ENCODE measurements at places on chromosomes 12 and 14.

- DNase-seq, result no peak
These were observed 10.7 kb upstream of the GPR68 start for GRCh38 chr14:91255026-91255695.

GRCh38 chr14:78983126-78983525 lies 813.0 kb downstream of the NRXN3 start:
- DNase-seq, result no peak

GRCh38 chr12:119008691-119009221 lies 27.4 kb downstream of the SRRM4 start:
- no peak for DNase-seq

DNA sequence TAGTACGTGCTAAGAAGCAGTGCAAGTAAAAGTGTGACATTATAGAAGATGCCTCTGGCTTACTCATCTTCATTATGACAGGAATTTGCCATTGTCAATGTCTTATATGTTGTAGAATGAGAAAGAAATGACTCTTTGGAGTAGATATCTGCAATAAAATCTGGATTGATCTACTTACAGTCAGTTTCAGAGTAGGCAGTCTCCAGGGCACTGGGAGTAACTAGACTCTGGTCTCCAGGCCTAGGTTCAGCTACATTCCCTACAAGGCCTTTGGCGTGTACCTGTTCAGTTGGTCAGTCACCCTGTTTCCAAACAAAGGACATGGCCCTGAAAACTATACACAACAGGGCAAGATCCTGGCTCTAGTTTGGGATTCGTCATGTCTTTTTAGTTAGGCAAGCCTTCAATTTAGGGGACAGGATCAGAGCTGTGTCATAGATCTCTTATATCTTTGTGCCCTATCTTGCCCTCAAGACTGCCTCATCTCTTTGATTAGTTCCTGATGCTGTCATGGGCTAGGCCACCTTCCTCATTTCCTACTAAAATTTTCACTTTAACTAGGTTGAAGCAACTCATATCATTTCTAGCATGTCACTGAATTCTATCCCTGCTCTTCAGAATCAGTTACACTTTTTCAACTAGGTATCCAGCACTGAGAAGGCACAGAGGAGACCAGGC lies 410.0 kb downstream of the RAD51B start:
- no peak for DNase-seq

DNA sequence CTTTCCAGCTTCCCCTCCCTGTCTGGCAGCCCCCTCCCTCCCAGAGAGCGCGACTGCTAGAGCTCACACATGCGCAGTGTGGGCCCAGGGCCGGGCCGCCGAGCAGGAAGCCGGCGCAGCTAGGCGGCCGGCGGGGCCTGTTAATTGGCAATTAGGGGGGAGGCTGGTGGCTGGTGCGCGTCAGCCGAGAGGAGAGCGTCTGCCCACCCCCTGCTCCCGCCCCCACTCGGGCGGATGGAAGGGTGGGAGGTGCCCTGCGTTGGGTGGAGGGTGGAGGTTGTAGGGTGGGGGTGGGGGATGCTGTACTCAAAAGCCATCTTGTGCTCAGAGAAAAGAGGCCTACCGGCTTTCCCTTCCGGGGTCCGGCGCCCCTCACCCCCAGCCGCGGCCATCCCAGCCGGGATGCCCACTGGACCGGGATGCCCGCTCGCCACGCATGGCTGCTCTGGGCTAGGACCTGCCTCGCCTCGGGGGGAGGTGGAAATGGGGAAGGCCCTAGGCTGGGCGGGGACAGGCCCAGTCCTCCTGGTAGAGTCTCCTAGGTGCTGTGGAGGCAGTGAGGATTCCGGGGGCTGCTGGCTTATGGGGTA lies 9.2 kb downstream of the HOXC8 start:
- peak; percentile 67 for DNase-seq

DNA sequence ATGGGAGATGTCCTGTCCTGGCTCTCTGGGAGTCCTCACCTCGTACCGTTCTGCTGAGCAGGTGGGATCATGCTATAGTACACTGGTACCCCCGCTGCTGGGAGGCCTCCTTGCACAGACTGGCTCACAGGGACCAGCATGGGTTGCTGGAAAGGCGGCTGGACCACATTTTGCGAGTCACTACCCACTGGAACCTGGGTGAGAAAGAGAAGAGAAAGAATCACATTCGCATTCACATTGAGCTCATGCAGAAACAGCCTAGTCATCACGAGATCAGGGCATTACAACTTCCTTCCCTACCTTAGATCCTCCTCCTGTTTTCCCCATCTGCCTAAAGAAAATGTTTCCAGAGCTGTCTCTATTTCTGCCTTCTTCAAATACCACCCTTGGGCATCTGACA lies 17.3 kb upstream of the STAC3 start:
- peak; percentile 36 for DNase-seq

- no peak for DNase-seq
These were observed 175.0 kb upstream of the SYT10 start for GRCh38 chr12:33614630-33615029.

DNA sequence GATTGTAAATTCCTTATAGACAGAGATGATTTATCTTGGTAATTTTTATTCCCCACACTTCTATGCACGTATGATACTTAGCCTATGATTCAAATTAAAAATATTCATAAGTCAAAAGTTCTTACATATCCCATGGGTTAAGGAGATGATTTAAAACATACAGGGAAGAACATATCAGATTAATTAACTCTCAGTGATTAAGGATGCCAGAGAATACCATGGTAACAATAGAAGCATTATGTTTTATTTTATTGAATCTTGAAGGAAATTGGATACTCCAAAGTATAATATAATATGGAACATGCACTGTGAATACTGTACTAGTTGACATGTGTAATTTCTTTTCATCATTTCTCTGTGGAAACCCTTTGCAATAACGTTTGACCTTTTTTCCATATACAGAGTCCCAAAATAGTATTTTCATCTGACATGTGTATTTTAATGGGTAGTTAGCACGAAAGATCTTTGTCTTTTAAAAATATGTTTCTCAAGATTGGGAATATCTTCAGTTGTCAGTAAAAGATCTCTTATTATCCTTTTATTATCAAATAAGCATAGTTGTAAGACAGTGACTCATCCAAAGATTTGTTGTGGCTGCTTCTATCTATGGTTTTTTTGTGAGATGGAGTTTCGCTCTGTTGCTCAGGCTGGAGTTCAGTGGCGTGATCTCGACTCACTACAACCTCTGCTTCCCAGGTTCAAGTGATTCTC lies 166.7 kb downstream of the RAD51B start:
- no peak for DNase-seq

DNA sequence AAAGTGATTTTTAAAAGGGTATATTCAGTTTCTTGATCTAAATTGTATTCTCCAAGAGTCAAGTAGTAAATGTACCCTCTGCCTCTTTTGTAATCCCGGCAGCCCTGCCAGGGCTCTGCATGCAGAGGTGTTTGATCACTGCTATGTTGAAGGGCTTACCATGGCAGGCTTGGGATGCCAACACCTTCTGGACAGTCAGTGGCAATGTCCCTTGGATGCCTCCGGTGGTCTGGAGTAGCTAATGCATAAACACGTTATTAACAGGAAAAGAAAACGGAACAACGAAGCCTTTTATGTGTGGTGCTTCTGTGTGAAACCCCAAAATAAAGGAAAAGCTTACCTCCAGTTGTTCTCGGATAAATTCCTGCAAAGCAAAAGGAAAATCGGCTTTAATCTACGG lies 19.9 kb downstream of the EIF2B2 start:
- DNase-seq, result no peak

GRCh38 chr14:103638594-103638993 lies 9.6 kb downstream of the KLC1 start:
- no peak for DNase-seq

DNA sequence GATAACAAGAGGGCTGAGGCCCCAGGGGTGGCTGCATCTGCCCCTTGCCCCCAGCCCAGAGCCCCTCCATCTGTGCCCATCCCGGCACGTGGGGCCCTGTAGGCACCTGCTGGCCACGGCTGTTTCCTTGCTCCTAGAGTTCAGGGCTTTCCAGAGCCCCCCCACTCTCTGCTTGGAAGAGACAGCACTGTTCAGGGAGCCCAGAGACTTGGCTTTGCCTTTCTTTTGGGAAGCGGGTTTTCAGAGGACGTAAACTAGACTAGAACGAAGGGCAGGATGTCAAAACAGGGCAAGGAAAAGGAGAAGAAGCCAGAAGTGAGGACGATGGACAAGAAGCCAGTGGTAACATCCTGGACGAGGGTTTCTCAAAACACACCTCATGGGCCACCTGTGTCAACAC lies 163.3 kb upstream of the LHX5 start:
- DNase-seq, result no peak

GRCh38 chr14:77017666-77018065 lies 10.8 kb downstream of the IRF2BPL start:
- no peak for DNase-seq

DNA sequence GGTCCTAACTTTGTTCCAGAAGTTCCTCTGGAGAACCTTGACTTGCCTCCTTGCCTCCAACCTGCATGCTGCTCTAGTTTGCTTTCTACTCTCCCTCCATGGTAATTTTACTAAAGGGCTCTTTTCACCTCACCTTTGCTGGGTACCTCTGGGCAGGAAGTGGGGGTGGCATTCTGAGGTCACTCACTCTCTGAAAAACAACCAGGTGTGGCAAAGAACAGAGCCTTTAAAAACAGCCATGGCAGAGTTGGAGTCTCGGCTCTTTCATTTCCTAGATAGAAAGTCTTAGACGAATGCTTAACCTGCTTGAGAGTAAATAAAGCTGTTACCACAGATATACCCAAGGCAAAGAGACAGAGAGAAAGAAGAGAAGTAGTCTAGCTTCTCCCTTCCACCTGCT lies 827.9 kb downstream of the BCL11B start:
- DNase-seq, result no peak

- DNase-seq, result no peak
These were observed 32.2 kb downstream of the SLC8A3 start for GRCh38 chr14:70156592-70156991.

- no peak for DNase-seq
These were observed 36.9 kb upstream of the SINHCAF start for GRCh38 chr12:31362759-31363415.

- no peak for DNase-seq
These were observed 392.9 kb downstream of the ZFP36L1 start for GRCh38 chr14:68399971-68400370.

- no peak for DNase-seq
These were observed 8.5 kb downstream of the STXBP6 start for GRCh38 chr14:25041484-25041883.

DNA sequence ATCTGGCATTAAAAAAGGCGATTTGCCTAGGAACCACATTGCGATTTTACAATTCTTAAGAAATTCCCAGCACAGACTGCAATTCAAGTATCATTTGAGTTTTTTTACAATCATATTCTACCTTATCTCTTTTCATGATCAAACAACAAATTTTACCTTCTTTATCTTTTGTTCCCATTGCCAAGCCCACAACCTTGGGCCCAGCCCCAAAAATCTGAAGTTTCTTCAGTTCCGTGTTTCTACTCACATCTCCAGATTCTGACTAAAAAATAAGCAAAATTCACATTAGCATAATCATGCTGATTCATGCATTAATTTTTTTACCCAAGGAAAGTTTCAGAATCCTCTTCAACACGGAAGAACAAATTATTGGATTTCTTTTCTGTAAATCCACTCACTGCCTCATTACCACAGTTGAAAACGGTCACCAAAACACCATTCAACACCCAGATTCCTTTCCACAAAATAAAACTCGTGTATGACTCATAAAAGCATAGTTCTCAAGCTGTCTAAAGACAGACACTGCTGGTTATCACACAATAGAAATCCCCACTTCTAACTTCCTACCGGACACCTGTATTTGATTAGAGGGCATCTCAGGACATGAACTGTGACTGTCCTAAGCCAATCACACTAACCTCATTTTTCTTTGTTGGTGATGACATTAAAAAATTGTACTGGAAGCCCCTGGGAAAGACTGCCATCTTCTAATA lies 32.7 kb downstream of the KDM5A start:
- no peak for DNase-seq

DNA sequence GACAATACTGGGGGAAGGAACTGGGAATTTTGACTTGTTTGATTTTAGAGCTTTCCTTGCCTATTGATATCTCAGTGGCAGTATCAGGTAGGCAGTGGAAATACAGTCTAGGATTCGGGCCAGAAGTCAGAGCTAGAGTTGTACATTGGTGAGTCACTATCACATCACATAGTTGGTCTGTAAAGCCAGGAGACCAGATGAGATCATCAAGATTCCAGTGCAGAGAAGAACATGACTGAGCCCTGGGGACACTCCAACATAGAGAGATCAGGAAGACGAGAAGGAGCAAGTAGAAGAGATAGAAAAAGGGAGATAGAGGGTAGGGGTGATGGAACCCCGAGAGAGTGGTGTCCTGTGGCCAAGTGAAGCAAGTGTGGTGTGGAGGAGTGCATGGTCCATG lies 46.6 kb upstream of the NR1H4 start:
- DNase-seq, result no peak

- no peak for DNase-seq
These were observed 8.9 kb downstream of the FANCM start for GRCh38 chr14:45144658-45145057.

- DNase-seq, result no peak
These were observed 55.1 kb downstream of the LRRC74A start for GRCh38 chr14:76881348-76881747.

All from stimulated activated CD4-positive, alpha-beta T cell treated with anti-CD3 and anti-CD28 coated beads, Interleukin-4, amount 100 ng/mL, for 24 hours (primary cell).